Mammary epithelial cell (primary cell): ENCODE measurements at places on chromosomes 1 and 21.

- DNase-seq = no peak
Measured at GRCh38 chr1:172360985-172361384, 59.5 kb upstream of the C1orf105 start.

GRCh38 chr1:34037109-34037508 lies 127.9 kb downstream of the CSMD2 start:
- DNase-seq = no peak

DNA sequence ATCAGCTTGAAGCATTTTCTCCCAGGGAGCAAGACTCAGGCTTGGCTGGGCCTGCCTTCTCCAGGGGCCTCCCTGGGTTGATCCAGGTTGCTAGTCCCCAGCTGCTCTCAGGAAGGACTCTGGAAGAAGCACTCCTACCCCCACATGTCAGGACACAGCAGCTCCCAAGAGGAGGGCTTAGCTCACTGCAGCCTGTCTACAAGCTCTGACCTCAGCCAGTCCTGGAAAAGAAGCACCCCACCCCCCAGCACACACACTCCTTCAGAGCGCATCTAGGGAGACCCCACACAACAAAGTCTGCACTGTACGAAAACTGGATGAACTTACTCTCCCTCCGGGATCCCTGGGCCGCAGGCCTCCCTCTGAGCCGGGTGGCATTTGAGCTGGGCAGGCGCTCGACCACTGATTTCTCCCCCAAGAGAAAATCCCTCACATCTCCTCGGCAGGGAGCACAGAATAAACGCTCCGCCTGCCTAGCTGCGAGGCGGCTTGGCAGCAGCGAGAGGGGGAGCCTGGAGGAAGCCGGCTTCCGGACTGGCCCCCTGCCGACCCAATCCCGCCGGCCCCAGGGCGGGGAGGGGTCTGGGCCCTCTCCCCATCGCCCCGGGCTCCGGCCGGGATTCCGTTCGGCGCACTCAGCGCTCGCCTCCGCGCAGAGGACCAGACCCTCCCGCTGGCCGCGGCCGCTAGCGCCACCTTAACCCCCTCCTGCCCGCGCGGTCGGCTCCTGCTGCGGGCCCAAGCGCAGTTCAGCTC lies at the start of gene KCNA2:
TSS of gene KCNA2 (minus strand) at position 458 of the 756 bp plus-strand sequence. CDS start 1,576 bp downstream, outside the sequence.
- no peak for DNase-seq

- DNase-seq = no peak
Measured at GRCh38 chr1:58866578-58866977, 82.7 kb upstream of the JUN start.

- DNase-seq = no peak
Measured at GRCh38 chr1:58718435-58718834, 18.6 kb upstream of the MYSM1 start.

DNA sequence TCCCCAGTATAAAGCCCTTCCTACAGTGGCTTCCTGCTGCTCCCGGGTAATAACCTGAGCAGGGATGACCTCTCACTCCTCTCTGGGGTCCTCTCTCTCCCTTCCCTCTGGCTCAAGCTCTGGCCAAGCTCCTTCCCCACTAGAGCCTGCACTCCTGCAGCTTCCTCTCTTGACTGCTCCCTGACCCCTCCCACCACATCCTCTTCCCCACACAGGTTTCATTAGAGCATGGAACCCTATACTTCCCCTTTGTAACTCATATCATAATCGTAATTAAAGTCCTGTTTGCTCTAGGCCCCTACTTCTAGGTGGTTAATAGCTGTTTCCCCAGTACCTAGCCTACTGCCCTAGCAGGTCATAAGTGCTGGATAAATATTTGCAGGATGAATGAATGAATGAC lies 146.2 kb downstream of the C1orf21 start:
- DNase-seq = no peak

DNA sequence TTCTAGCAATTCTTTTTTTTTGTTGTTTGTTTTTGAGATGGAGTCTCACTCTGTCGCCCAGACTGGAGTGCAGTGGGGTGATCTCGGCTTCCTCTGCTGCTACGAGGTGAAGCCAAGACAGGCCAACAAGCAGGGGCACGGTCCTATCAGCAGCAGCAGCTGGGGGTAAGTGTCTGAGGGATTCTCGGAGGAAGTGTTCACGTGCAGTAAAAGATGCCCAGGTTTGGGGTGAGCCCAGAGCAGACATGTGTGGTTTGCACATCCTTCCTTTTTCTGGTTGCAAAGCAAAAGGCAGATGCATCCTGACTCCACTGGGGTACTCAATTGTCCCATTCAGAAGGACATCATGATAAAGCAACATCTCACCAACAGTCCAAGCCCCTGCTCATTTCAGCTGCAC lies 27.7 kb downstream of the PIGP start:
- no peak for DNase-seq

GRCh38 chr1:182754543-182755314 lies 34.8 kb upstream of the NPL start:
- no peak for DNase-seq

DNA sequence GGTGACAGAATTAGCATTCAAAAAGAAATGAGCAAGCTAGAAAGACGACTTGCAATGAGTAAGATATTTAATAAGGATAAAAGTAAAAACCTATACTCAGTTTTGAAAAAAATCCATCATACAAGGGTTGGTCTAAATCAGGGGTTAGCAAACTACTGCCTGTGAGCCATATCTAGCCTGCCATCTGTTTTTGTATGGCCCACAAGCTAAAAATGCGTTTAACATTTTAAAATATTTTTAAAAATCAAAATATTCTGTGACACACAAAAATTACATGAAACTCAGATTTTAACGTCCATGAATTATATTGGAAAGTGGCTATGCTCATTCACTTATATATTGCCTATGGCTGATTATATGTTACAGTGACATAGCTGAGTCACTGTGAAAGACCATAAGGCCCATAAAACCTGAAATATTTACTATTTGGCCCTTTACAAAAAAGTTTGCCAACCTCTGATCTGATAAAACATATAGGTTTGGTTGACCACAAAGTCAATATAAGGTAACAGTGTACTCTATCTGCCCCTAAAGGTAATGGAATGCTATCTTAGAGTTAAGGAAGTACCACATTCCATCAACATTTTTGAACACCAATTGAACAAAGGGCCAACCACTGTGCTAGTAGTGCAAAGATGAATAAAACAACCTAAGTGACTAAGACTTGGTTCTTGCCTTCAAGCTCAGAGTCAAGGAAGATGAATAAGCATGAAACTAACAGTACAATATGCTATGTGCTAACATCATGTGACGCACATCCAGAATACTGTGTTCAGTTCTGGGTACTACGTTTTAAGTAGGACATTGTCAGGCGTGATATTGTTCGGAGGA lies 3.2 kb downstream of the IFT25 start:
- DNase-seq = peak; percentile 58

DNA sequence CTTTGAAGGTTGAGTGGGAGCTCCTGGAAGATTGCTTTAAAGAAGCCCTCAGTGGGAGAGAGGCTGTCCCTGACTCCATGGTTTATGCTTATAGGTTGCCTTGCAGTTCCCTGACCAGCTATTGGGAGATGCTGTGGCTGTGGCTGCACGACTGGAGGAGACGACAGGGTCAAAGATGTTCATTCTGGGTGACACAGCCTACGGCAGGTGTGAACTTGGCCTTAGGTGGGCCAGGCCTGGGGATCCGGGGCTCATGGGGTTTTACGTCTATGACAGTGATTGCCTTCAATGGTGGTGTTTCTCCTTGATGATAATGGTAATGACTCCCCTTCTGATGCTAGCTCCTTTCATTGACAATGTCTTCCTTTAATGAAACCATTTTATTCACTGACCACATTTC lies 692 bp downstream of the DPH2 start:
- no peak for DNase-seq

GRCh38 chr1:200966934-200967333 lies 56.6 kb downstream of the KIF21B start:
- no peak for DNase-seq

- DNase-seq = no peak
Measured at GRCh38 chr1:170640581-170640980, 23.4 kb upstream of the PRRX1 start.
